ENCODE measurements at places on chromosomes 6 and 20.

GRCh38 chr6:20680697-20681165 lies 146.5 kb downstream of the CDKAL1 start:
- no peak for DNase-seq

- no peak for DNase-seq
Measured at GRCh38 chr6:121430514-121431460, 4.7 kb upstream of the GJA1 start.

DNA sequence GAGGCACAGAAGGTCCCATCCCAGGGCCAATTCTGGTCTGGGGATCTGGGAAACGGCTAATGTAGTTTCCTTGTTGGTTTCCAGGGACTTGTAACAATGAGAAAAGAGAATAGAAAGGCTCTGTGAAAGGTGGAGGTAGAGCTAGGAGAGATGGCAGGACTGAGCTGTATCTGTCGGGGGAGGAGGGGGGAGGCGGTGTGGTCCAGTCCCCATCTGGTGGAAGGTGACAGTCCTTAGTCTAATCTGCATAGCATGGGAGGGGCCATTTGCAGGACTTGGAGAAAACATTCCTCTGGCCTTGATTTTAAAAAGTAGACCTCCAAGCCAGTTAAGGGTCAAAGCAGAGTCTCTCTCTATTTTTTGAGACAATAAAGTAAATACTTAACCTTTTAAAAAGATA lies 137.1 kb downstream of the DNAH8 start:
- no peak for DNase-seq

- peak; percentile 29 for DNase-seq
Measured at GRCh38 chr6:144065213-144065660, 30.1 kb downstream of the SF3B5 start.

- peak; percentile 9 for DNase-seq
Measured at GRCh38 chr20:38534756-38535155, 46.2 kb upstream of the ADIG start.
